RKO (cell line): ENCODE measurements at places on chromosomes 2 and 18.

GRCh38 chr2:10846110-10846861 lies 33.7 kb upstream of the PDIA6 start:
- no peak for DNase-seq

- DNase-seq = peak; percentile 84
These were observed 8.2 kb downstream of the GDF7 start for GRCh38 chr2:20674974-20675679.

GRCh38 chr18:71725256-71725655 lies 818.9 kb downstream of the CBLN2 start:
- no peak for DNase-seq

DNA sequence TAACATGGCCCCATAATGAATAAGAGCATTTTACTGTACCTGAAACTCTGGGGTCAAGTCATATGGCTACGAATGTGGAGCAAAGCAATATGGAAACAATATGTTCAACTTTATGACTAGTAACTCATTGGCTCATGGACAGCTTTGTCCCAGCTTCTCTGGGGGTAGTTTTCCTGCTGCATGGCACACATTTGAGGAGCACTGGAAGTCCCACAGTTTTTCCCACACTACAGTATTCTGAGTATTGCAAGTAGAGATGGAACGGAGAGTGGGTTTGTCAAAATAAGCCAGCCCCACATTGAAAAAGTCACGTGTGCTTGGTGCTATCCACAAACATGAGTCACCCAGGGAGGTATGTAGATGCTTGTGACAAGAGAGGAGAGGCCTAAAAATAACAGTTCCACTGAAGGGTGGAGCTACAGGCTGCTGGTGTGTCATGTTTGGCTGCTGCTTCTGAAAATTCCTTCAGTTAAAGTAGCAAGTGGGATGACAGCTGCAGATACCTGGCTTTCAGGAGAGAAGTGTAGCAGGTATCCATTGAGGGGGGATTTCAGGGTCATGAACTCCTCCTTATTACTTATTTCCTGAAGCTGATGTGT lies 48.2 kb upstream of the CTAGE1 start:
- peak; percentile 48 for DNase-seq

DNA sequence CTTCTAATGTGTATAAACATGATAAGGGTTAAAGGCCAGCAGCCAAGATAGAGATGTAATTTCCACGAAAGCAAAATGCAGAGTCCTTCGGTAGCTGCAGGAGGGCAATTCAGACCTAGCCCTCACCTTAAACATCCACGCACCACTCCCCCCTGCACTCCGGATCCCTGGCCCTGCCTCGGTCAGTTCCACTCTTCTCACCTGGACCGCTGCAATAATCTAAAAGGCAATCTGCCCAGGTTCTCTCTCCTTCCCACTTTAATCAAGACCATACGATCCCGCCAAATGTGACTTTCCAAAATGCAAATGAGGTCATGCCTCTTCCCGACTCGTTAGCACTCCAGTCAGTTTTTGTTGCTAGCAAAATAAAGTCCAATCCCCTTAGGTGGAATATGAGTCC lies 485.2 kb downstream of the EIPR1 start:
- no peak for DNase-seq

DNA sequence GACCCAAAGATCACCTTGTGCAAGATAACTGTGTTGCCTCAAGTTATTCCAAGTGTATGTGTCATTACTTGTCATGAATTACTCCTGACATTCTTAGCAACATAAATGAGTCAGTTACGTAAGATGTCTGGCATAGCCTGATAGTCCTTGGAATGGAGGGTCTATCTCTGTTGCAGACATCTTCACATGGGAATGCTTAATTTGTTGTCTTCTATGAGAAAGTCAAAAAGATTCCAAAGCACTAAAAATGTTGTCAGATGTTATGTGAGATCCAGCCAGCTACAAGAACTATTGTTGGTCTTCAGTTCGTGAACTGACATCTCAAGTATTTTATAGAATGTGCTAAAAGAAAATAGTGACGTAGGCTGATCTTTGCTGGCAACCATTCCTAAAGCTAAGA lies 178.2 kb upstream of the RASGRP3 start:
- peak; percentile 9 for DNase-seq

DNA sequence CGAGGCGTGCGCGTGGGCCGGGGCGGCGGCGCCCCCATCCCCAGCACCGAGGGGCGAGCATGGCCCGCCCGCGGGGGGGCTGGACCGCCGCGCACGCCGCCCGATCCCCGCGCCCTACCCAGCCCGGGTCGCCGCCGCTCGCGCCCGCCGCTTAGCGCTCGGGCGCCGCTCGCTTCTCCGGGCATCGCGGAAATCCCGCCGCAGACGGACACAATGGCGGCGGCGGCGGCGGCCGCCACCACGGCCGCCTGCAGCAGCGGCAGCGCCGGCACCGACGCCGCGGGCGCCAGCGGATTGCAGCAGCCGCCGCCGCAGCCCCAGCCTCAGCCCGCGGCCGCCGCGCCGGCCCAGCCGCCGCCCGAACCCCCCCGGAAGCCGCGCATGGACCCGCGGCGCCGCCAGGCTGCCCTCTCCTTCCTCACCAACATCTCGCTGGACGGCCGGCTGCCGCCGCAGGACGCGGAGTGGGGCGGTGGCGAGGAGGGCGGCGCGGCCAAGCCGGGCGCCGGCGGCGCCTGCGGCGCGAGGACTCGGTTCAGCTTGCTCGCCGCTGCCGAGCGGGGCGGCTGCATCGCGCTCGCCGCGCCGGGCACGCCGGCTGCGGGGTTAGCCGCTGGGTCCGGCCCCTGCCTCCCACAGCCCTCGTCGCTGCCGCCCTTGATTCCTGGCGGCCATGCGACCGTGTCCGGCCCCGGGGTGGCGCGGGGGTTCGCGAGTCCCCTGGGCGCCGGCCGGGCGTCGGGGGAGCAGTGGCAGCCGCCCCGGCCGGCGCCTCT lies 453 bp downstream of the CABLES1 start:
- DNase-seq = peak; percentile 16

DNA sequence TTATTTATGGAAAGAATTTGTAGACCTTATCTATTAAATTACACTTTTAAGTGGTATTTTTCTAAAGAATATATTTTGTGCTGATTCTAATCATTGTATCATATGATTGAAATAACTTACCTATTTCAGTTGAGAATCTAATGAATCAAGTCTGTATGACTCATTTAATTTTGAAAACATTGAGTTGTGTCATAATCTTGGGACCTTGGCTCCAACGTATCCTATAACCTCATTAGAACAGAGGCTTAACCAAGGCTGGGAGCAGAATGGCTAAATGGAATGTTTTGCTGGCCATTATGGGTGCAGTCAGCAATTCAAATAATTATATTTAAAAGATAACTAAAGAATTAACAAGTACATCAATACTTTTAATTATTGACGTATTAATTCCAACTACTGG lies 19.6 kb upstream of the GULP1 start:
- DNase-seq = no peak

GRCh38 chr2:235191978-235192377 lies 240.2 kb downstream of the SH3BP4 start:
- DNase-seq = no peak

- DNase-seq = no peak
These were observed 27.4 kb upstream of the ERCC3 start for GRCh38 chr2:127321303-127321702.

DNA sequence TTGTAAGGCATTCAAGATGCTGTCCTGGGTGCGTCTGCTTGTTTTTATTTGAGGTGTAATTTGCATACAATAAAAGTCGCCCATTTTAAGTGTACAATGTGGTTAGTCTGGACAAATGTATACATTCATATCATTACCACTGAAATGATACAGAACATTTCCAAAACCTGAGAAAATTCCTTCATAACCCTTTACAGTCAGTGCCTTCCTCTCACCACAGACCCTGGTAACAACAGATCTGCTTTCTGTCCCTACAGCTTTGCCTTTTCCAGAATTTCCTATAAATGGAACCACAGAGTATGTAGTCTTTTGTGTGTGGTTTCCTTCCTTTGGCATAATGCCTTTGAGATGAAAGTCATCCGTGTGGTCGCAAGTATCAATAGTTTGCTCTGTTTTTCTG lies 45.8 kb upstream of the NFU1 start:
- DNase-seq = no peak

- DNase-seq = no peak
These were observed 88.0 kb downstream of the TCF7L1 start for GRCh38 chr2:85221067-85221691.

DNA sequence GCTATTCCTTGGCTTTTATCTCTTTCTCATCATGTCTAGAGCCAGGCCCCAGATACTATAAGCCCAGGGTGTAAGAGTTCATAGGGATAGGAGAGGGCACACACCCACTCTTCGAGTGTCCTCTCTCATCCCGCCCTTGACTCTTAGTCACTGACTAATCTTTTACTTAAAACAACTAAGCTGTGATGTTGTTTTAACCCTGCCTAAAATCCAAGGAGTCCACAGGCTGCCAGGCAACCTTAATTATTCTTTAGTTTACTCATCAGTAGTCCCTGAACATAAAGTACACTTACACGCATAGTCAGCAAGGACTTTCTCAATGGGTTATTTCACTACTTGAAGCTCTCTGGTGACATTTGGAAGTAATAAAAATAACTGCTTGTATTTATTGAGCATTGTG lies 28.4 kb downstream of the GREB1L start:
- DNase-seq = no peak

DNA sequence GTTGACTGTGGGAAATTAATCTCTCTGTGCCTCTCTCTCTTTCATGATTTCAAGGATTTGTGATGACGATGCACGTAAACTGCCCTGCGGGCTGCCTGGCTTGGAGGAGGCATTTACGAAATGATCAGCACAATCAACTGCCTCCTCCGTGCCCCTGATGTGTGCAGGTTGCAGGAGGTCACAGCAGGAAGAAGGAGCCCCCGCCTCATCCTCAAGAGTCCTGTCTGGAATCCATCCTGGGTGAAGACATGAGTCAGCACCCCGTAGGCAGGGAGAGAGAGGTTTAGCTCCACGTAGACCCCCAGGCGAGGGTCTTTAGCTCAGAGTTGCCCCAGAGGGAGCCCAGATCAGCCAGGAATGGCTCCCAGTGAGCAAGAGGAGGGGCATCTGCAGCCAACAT lies 17.1 kb upstream of the TEX51 start:
- no peak for DNase-seq

- no peak for DNase-seq
These were observed 15.9 kb downstream of the CCDC93 start for GRCh38 chr2:117997872-117998454.
